Fibroblast of mammary gland (primary cell): ENCODE measurements at places on chromosomes 13 and 19.
A peak's percentile ranks its signal among the peaks of the same experiment; 100 is the strongest.

DNA sequence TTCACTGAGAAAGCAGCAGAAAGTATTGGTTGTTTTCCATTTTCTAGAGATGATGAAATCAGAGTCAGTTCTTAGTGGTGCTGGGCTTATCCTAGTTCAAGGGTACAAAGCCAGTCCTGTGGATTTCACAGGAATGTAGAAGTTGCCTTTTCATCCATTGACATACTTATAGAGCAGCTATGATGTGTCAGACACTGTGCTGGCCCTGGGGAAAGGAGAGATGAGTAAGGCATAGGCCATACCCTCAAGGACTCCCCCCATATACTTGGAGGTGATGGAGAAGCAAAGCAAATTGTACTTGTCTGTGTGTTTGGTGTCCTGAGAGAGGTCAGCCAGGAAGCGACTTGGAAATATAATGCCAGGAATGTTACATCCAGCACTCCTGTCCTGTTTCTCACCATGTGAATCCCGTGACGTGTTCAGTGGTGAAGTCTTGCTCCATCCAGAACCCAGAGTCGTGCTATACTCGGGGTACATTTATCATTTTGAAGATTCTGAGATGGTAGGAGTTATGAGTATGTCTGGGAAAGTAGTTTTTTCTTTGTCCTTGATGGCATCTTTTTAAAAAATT lies 22.6 kb downstream of the ERCC5 start:
- peak; percentile 70 for DNase-seq

- DNase-seq: no peak
Measured at GRCh38 chr13:23146811-23147625, 33.8 kb upstream of the SGCG start.

GRCh38 chr13:113976711-113977684 lies 3.1 kb upstream of the C13orf46 start:
- DNase-seq: peak; percentile 56

DNA sequence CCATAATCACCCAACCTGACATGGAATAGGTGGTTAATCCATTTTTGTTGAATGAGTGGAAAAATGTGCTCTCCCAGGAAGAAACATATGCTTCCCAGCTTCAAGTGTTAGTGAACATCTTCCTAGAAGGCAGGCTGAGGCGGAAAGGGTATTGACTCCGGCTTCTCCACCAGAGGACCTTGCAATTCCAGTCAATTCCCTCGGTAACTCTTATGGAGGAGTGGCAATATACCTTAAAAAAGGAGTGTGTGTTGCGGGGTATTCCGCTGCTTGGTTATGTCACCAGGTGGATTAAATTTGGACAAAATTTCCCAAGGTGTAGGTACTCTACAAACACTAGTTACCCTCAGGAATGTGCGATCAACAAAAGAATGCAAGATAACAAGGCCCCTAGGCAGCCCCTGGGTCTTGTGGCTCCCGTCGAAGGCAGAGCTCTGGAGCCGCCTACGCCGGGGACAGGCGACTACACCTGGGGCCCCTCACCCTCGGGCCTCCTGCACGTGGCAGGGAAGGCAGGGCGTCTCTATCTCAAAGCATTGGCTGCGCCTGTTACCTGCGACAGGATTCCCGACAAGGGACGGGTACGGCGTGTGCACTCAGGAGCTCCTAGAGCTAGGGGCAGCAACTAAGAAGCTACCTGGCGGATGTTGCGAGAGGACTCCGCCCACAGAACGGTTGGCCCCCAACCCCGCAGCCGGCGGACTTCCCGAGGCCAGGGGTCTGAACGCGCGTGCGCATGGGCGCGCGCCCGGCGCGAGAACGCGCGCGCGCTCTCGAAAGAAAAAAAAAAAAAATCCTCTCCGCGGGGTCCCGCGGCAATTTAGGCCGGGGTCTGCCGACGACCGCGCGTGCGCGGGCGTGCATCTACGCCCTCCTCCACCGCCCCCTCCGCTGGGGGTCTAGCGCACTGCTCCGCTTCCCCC lies at the start of gene WDR87:
WDR87 (minus strand) TSS at position 649 of the 923 bp plus-strand sequence. CDS start 8,355 bp downstream, outside the sequence.
- DNase-seq: no peak
